ENCODE measurements at places on chromosomes 12 and 14. TPM values are rescaled to one million over a fixed set of nuclear protein-coding genes. Genes with fewer than 3 reads are reported as not detected.

DBX2 gene
- 0.12 TPM for total RNA-seq

CTSG gene
- total RNA-seq = 12.2 TPM

ST8SIA1 gene
- 9.1 TPM for total RNA-seq

SRRM4 gene
- total RNA-seq = not detected

DNA sequence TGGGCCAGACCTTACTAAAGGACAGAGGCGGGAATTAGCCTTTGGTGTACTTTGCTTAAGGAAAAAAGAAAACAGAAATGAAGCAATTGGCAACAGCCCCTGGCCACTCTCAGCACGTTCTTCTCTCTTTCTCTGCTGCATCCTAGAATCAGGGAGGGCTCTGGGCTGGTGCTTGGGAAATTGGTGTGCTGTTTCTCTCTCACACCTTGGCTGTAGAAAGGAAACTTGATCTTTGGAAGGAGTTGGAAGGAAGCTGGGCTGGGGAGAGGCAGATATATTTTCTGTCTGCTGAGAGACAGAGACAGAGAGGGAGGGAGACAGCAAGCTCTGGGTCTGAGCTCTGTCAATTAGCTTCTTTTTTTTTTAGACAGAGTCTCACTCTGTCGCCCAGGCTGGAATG is 27.4 kb downstream of the NOS1 start:
- no peak for DNase-seq

PRICKLE1 gene
- total RNA-seq = 18.8 TPM

GRCh38 chr14:30580616-30581282 is 21.8 kb downstream of the G2E3 start:
- no peak for DNase-seq

GRCh38 chr12:63294327-63294632 is 143.3 kb upstream of the AVPR1A start:
- no peak for DNase-seq

DNA sequence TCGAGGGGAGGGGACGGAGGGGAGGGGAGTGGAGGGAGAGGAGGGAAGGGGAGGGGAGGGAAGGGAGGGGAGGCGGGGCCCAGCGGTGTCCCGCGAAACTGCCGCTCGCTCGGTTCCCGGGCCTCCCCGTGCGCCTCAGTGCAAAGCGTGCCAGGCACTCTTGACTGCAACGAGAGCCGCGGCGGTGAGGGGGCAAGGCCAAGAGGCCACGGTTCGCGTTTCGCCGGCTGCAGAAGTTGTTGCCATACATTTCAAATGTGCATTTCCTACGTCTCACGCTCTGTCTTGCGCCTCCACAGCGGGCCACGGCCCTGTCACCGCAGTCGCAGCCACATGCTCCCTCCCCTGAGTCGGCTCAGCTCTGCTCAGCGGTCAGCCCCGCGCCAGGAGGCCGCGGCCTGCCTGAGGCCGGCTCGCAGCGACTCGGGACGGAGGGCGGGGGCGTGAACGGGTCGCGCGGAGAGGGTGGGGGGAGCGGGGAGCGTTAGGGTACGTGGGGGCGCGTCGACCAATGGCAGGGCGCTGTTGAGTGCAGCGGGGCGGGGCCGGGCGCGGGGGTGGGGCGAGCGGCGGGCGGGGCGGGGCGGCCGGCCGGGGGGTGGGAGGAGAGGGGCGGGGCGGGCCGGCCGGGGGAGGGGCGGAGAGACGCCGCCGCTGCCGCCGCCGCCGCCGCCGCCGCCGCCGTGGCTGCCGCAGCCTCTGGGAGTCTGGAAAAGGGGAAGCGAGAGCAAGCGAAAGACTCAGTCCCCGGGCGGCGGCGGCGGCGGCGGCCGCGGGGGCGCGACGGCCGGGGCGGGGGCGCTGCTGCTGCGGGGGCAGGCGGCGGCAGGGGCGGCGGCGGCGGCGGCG is at the start of gene PPP2R5C:
Gene PPP2R5C, plus strand, starts transcription at position 678 of the 849 bp plus-strand sequence. CDS start 185 bp downstream, outside the sequence.
- DNase-seq = peak; percentile 95

DPF3 gene
- total RNA-seq = 0.59 TPM

DNA sequence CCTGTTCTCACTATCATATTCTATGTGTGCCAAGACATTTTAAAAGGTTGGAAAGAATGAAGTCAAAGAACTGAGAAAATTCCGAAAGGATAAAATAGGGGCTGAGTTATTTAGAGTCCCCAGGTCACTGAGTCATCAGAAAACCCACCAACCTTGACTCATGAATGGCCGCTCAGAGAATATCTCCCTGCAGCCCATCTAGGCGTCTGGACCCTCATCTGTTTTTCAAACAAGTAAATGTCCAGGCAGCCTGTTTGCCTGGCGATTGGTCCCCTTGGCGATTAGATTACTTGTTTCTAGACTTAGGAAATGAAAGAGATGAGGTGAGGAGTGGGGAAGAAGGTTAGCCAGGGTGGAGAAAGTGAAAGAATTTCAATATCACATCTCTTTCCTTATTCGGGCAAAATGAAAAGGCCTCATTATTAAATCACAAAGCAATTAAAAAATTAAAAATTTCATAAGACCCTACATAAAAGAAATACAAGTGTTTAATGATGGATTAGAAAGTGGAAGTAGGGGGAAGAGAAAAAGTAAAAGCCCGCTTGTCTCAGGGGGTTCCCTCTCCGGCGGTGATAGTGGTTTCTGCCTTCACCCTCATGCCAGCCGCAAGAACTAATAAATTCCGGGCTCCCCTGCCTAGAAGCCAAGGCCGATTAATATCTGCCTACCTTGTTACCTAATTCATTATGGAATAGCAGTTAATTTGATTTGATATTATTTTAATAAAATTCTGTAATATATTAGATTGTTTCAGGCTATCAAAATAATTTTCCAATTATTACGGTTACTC is 415.9 kb downstream of the BCL11B start:
- DNase-seq = no peak

GRCh38 chr12:25020621-25021243 is 71.8 kb upstream of the BCAT1 start:
- no peak for DNase-seq

RFLNA gene
- total RNA-seq = 0.50 TPM

KRT6A gene
- total RNA-seq = 0.74 TPM

LRRC43 gene
- total RNA-seq = 4.2 TPM

- DNase-seq = no peak
Measured at GRCh38 chr14:34817768-34818167, 57.4 kb downstream of the BAZ1A start.

- DNase-seq = no peak
Measured at GRCh38 chr12:105573574-105573973, 243.1 kb downstream of the C12orf75 start.

PRPF39 gene
- 30.4 TPM for total RNA-seq

NELL2 gene
- 6.6 TPM for total RNA-seq

ADGRD1 gene
- total RNA-seq = 108 TPM

CCDC197 gene
- total RNA-seq = not detected

- no peak for DNase-seq
Measured at GRCh38 chr14:82094829-82095345, 561.2 kb upstream of the SEL1L start.

DNA sequence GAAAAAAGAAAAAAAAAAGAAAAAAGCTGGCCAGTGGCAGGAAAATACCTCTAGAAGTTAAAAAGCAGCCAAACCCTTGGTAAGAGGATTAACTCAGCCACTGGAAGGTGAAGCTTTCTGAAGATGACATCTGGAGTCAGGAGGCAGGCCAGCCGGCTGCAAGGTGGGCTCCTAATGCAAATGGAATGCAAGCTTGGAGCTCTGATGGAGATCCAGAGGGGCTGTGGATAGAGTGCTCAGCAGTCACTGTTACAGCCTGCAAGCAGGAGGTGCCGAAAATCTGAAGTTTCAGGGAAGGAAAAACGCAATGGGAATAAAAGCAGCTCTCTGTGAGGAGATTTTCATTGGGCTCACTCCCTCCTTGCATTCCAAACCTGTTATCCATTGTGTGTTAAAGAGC is 41.0 kb downstream of the GSC start:
- no peak for DNase-seq

GRCh38 chr12:101885912-101886561 is 8.7 kb downstream of the DRAM1 start:
- no peak for DNase-seq

GRCh38 chr12:106389151-106389550 is 31.6 kb downstream of the POLR3B start:
- DNase-seq = no peak

TMPRSS12 gene
- not detected for total RNA-seq

CLEC2A gene
- not detected for total RNA-seq

- DNase-seq = no peak
Measured at GRCh38 chr12:103177639-103178255, 220.3 kb downstream of the ASCL1 start.

DNA sequence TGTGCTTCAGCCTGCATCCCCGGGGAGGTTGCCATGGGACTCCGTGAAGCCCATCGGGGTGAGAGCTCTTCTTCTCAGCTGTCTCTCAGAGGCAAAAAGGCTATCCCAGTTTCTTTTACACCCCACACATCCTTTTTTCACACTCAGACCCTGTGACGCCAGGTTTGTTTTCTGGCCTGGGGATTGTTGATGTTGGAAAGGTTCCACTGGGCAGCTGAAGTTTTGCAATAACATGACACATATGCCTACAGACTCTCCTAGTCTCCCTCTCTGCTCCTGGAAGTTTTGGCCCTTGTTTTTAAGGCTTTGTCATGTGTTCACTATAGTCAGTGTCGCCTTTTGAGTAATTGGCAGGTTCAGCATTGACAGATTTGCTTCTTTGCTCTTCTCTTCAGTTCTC is 118.6 kb downstream of the SMOC1 start:
- no peak for DNase-seq

GRCh38 chr14:60161196-60162107 is 3.7 kb downstream of the DHRS7 start:
- DNase-seq = no peak

- DNase-seq = no peak
Measured at GRCh38 chr14:50823051-50823761, 7.8 kb downstream of the NIN start.

ENDOU gene
- total RNA-seq = not detected

DNA sequence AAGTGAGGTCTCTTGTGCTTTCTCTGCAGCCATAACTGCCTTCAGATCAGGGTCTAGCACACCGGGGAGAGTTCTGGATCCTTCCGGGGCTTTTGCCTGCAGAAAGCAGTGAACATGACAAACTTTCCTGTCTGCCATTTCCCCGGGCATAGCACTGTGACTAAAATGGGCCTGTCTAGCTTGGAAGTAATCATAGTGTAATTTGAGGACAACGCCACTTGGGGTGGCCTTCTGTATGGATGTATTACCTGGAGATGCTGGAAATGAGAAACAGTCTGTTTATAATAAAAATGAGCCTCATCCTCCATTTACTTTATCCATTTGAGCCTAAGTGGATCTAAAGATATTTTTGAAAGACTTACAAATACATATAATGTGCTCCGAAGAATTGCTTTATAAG is 453.7 kb downstream of the VRK1 start:
- no peak for DNase-seq

DPPA3 gene
- not detected for total RNA-seq

DNA sequence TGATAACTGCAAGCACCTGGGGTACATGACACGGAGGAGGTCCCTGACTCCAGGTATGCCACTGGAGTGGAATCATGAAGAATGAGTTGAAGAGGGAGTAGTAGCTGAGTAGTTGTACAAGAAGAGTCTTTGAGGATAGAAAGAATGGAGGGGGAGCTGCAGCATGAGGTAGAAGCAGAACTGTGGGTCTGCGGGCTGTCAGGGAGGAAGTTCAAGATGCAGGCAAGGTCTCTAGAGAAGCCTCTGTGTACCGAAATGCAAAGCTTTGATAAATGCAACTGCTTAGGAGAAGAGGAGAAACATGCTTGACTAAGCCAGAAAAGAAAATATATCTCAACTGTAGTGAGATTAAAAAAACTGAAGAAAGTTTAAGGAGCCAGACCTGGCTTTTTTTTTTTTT is 91.5 kb downstream of the CPNE8 start:
- DNase-seq = no peak

DNA sequence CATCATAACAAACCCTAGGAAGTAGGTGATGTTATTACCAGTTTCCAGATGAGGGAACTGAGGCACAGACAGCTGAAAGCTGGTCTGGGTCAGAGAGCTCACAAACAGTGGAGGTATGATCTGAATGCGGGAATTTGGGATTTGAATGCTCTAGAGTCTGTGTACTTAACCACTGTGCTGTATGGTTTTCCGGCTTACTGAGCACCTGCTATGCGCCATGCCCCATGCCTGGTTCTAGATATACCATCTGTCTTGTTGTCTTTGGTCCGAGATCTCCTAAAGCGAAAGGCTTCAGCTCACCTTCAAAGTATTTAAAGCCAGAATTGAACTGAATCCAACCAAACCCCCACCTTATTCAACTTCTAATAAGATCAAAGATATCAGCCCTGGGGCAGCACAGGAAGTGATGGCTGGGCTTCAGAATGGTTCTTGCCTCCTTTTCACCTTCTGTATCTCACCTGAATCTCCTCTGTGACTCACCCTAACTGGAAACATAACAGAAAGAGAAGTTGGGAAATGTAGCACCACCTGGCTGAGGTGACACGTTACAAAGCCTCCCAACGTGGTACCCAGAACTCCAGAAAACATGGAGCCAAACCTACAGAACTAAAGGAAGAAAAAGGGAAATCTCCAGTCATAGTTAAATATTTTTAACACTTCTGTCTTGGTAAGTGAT is 54.3 kb downstream of the PRMT8 start:
- DNase-seq = no peak

RAD51AP1 gene
- 3.7 TPM for total RNA-seq

DUSP16 gene
- total RNA-seq = 44.0 TPM

DNA sequence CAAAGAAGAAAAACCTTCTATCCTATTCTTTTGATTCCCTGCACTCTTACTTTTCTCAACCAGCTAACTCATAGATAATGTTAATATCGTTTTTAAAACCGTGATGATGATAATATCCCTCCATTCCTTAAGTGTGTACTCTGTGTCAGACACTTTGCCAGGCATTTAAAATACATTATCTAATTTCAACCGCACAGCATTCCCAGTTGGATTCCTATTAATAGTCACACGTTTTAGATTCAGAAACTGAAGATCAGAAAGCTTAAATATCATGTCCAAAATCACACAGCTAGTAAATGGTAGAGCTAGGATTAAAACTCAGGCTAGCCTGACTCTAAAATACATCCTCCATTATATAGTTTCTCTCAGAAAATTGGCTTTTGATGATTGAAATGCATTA is 366.0 kb downstream of the NELL2 start:
- no peak for DNase-seq

TBX3 gene
- 50.9 TPM for total RNA-seq

All from lower lobe of right lung (tissue), 2 donors.